ENCODE measurements at places on chromosomes 7 and 10.

GRCh38 chr7:90271753-90272152 lies 26.8 kb downstream of the CFAP69 start:
- DNase-seq, result no peak

- DNase-seq, result no peak
Measured at GRCh38 chr7:66503036-66503370, 125.7 kb upstream of the KCTD7 start.

DNA sequence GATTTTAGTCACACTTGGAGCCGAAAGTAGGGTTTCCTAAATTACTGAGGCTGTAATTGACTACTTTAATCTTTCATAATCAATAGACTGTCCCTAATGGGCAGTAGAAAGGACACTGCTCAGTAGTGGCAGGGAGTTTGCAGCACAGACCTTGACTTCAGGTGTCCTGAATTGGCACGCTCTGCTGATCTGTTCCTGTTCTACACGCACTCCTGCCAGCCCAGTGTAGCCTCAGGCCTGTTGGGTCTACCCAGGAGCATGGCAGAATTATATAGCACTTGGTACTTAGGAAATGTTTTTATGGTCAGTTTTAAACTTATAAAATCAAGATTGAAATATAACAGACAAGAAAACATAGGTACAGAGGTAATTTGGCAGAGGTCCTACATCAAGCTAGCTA lies 9.0 kb downstream of the EIF4H start:
- no peak for DNase-seq

DNA sequence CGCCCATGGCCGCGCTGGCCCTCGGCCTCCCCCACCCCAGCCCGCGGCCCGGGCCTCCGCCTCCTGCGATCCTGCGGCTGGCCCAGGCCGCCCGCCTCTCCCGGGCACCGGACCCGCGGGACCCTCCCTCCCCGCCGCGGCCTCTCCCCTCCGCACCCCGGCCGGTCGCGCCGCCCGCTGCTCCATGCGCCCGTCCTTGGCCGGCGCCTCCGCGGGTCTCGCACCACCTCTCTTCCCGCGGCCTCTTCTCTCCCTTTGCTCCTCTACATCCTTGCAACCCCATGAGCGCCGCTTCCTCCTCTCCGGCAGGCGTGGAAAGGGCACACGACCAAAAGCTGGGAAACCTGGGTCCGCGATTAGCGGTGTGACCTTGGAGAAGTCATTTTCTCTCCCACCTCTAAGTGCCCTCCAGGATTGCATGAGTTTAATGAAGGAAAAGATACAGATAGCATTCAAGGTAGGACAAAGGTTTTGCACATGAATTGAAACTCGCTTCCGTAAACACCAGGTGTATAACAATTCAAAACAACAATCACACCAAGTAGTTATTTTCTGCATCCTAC lies 448 bp upstream of the SRPK2 start:
- no peak for DNase-seq

DNA sequence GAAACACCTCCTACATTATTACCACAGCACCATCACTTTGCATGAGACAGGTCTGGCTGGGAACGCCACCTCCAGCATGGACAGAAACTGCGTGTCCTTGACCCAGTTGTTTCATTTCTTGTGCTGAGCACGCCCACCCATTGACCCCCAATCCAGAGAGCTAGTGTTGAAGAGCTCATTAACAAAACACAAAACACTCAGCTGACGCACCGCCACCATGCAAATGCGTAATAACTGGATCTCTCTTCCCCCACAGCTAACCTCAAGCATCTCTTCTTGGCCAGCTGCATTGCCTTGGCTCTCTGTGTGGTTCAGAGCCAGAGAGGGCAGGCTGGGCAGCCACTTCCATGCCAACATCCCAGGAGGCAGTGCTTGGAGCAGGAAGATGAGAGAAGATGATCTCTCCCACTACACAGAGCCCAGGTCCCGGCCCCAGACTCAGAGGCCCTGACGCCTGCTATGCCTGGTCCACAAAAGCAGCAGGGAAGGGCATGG lies 173.5 kb downstream of the PLXNA4 start:
- no peak for DNase-seq

DNA sequence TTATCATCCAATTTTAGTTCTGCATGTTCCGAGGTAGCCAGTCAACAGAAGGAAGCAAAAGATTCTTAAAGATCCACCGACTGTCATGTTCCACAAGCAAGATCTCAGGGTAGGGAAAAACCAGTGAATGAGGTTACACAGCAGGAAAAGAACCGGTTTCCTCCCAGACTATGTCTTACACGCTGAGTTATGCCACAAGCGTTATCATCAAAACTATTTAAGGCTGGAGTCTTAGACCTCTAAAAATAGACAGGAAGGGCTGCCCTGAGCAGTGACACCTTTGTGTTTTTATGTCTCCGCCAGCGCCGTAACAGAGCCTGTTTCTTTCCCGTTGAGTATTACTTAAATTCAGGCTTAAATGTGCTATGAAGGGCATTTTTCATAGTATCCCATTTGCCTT lies 48.3 kb downstream of the PROSER2 start:
- no peak for DNase-seq

DNA sequence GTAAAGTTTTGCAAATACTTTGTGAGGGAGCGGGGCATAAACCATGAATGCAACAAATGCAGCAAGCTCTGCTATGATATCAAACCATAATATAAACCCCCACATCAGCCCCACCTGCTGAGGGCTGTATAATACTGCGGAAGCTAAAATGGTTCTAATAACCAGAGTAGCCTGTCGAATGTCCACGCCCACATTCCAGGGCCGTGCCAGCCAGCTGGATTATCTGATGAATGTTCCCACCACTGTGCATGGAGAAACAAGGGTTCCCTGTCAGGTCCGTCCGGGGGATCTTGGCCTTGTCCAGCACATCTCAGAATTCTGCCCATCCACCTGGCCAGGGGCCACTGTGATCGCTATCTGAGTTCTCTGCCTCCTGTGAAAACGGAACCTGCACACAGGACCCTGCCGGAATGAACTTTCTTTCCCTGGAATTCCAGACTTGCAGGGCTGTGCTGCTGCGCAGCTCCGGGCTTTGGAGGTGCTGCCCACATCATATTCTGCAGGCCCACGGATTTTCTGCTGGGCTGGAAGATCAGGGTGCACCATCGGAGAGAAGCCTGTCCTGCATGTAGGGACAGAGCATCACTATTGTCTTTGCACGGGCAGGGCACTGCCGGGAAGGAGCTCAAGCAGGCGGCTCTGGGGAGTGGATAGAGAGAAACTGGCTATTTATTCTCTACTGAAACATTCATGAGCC lies 77.0 kb upstream of the GNA12 start:
- no peak for DNase-seq

GRCh38 chr10:105549731-105550130 lies 908.6 kb downstream of the SORCS3 start:
- no peak for DNase-seq

DNA sequence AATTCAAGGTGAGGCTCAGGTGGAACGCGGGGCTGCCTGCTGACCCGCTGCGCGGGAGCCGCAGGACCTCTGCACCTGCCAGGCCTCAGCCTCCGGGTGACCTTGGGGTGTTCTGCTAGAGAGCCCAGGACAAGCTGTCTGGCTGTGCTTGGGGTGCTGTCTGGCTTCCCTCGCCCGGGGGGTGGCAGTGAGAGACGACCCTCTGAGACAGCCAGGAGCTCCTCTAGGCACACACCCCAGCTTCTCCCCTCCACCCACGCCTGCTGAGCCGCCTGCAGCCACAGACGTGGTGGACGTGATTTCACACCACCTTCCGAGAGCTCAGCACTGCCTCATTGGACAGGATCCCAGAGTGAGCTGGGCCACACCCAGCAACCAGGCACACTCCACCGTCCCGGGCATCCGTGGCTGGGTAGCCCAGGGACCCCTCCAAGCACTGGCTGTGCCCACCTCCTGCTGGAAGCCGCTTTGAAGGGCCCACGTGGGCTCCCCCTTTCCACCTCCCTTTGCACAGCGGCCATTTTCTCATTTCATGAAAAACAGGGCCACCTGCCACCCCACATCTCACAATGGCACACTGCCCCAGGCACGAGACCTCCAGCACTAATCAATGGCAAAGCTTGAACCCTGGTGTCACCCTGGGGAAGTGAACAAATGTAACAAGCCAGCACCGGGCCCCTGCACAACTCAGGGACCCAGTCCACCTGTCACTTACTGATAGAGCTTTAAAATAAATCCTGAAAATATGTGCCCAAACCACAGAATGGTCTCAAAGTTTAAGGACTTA lies 35.0 kb downstream of the ZFAND2A start:
- no peak for DNase-seq

- DNase-seq, result no peak
Measured at GRCh38 chr7:48052748-48053147, 17.4 kb downstream of the C7orf57 start.

DNA sequence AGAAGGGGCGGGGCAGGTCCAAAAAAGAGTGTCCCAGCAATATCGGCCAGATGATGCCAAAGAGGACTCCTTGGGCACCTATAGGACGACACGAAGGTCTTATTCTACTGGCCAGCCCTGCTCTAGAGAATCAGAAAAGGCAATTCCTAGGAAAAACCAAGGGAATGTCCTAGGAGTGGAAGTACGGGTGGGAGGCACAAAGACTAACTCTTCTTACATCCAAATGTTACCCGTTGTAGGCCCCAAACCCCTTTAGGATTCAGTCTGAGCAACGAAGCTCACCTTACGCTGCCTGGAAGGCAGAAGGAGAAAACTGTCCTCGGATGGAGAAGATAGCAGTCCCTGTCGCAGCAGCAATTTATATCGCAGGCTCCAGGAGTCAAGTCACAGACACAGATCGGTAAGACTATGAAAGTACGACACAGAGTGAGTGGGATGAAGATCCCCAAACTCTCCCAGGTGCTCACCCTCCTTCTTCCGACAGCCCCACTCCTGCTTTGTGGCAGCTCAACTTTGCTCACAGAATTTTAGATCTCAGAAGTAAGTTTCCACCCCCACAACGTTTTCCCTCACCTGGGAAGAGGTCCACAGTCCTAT lies 558 bp downstream of the TCTN3 start:
- DNase-seq, result no peak

DNA sequence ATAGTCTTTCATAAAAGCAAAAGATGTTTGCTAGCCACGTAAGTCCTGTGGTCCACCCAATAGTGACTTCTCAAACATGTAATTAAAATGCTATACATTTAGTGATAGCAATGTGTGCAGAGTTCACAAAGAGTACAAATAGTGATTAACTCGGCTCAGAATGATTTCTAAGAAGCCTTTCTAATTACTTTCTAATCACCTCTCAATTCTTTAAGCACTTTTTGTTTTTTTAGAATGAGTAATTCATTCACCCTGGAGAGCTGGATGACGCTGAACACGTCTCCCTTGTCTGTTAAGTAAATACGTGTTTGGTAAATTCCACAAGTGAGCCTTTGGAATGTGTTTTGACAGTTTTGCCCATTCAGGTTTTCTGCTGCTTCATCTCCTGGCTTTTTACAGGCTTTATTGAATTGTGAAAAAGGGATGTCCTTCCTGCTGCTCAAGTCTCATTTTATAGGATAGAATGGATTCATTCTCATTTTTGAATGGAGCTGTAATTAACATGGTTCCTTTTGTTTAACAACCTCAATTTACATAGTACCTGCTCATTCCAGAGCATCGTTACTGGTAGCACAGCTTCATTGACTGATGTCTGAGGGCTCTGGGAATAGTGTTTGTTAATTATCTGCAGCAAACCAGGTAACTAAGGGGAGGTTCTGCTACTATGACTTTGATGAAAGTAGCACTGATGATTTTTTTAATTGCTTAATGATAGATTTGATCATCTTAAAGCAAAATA lies 212.1 kb downstream of the VTI1A start:
- DNase-seq, result no peak

GRCh38 chr7:30658479-30659074 lies 23.7 kb downstream of the CRHR2 start:
- no peak for DNase-seq

DNA sequence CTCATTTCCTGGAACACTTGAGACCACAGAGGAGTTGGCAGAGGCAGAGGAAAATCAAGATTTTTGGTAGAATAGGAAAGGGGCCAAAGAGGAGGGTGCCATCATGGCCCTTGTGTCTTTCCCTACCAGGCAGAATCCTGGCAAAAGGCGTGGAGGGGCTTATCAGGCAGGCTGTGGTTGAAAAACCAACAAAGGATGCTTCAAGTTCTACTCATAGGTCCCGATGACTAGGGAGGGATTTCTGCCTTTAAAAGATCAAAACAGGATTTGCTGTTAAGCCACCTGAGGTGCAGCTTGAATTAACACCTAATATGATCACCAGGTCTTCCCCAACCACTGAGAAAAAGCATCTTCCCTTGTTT lies 45.7 kb downstream of the BPGM start:
- DNase-seq, result no peak

- no peak for DNase-seq
Measured at GRCh38 chr7:150992833-150993302, 2.1 kb downstream of the NOS3 start.

DNA sequence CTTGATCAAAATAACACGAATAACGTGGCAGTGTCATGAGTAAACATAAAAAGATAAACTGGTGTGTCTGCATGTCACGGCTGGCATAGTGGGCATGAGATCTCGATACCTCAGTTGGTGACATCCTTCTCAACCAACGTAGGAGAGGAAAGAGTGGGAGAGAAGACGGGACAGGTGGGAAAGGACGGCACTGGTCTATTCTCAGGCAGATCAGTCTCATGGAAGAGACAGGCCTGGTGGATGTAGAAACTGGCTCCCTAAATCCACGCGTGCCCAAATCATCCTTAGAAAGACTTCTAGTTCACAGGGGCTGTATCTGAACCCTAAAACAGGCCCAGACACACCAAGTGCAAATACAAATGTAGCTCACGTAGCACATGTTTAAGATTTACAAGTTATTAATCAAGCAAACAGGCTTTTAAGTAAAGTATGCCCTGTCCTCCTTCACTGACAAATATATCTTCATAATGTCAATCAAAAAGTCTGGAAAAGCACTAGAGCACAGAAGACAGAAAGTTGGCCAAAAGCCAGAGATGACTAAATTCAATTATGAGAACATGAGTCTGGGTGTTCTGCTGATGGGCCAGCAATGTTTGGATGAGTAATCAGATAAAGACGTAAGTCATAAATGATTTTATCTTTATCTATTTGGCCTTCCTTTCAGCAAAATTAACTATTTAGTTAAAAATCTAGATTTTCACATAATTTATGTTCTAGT lies 56.3 kb downstream of the SFMBT2 start:
- no peak for DNase-seq

DNA sequence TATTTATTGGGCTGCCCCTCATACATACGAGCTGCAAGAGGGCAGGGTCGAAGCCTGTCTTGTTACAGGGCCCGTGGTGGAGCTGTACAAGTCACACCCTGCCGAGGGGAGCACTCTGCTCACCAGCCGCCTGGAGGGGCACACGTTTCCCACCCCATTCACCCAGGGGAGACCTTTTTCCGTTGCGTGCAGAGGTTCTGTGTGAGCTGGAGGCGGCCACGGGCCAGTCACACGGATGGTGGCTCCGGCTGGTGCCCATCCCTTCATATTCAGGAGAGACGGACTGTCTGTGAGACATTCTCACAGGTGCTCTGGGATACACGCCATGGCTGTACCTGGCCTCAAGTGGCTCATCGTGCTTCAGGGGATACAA lies 47.9 kb upstream of the FAM20C start:
- no peak for DNase-seq

GRCh38 chr7:88185650-88186049 lies 34.2 kb downstream of the SRI start:
- no peak for DNase-seq

All from NCI-H1417 treated with DMSO at 0.1 percent for 48 hours (cell line).